CD4-positive, alpha-beta T cell (primary cell): ENCODE measurements at places on chromosomes 1 and 21. TPM values are rescaled to one million over a fixed set of nuclear protein-coding genes. Genes with fewer than 3 reads are reported as not detected.

GRCh38 chr1:115641762-115642167, at the start of gene VANGL1:
Gene VANGL1 (plus strand): TSS chr1:115641970. CDS start chr1:115651414, 9,444 bp downstream.
- no peaks in the 10 kb centered on the region for H3K36me3 ChIP-seq
- no peak within 1 kb of the TSS for H3K27ac ChIP-seq
- peak within 1 kb of the TSS; percentile 56 for H3K4me3 ChIP-seq
- DNase-seq: peak; percentile 21

DNA sequence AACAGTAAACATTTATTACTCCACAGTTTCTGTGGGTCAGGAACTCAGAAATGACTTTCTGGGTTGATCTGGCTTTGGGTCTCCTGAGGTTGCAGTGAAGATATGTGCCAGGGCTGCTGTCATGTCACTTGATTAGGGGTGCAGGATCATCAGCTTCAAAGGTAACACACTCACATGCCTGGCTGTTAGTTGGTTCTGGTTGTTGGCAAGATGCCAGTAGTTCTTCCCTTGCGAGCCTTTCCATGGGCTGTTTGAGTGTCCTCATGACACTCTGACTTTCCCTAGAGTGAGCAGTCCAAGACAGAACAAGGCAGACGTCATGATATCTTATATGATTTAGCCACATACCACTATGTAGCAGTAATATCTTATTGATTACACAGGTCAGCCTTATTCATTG, 1.8 kb downstream of the SWT1 start:
- H3K27ac ChIP-seq: no peak overlapping the region
- no peak overlapping the region for H3K4me3 ChIP-seq
- H3K4me1 ChIP-seq: peaks cover 16% of the 10 kb centered on the region
- DNase-seq: no peak
- no peaks in the 10 kb centered on the region for H3K27me3 ChIP-seq

DNA sequence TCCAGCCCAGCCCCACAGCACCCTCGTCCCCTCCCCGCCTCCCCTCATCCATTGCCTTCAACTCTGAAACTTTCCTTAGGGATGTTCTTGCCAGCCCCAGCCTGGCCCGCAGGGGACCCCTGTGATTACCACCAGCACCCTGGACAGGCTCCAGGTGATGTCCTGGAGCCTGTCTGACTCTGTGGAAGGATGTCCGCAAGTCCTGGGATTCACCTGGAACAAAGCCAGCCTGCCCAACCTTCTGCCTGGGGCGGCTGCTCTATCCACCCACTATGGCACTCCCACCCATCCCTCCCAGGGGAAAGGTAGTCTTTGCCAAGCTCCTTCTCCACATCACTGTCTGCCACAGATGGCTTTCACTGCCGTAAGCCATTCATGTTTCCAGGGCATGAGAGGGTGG, 24.4 kb upstream of the PTPRF start:
- DNase-seq: no peak
- no peak overlapping the region for H3K27ac ChIP-seq
- H3K4me1 ChIP-seq: no peaks in the 10 kb centered on the region

DNA sequence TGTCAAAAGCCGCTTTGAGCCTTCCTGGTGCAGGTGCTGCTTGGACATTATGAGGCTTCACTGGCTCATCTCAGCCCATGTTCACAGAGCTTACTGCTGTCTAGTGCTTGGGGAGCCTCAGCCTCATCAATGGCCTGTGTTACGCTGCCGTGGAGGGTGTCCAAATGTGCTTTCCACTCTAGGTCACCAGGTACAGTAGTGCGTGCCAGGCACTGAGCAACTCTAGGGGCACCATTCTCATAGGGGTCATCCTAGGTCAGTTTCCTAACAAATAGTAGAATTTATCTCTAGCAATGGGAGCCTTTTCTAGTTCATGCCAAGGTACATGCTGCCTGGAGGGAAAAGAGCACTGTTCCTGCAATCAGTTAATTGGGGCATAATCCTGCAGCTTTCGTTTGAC, 193.8 kb downstream of the DYRK1A start:
- H3K4me1 ChIP-seq: peaks cover 27% of the 10 kb centered on the region
- no peaks in the 10 kb centered on the region for H3K27me3 ChIP-seq

DNA sequence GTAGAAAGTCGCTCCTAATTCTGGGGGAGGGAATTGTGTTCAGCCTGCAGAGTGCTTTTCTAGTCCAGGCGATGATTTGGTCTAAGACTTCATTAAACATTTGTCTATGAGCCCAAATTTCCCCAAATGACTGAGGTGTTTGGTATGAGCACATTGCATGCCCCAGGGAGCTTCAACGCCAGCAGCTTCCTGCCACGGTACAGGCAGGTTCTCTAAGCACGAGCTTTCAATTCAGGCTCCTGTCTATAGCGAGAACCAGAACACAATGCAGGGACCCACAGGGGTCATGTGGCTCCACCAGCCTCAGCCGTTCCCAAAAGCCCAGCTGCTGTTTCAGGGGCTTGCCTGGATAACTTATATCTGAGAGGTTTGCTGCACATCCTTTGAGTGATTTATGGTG, 34.1 kb upstream of the H6PD start:
- H3K36me3 ChIP-seq: no peaks in the 10 kb centered on the region
- peaks cover 31% of the 10 kb centered on the region for H3K4me1 ChIP-seq
- no peak for DNase-seq
- H3K27me3 ChIP-seq: peaks cover 70% of the 10 kb centered on the region
- no peak overlapping the region for H3K4me3 ChIP-seq
- no peak overlapping the region for H3K27ac ChIP-seq

DNA sequence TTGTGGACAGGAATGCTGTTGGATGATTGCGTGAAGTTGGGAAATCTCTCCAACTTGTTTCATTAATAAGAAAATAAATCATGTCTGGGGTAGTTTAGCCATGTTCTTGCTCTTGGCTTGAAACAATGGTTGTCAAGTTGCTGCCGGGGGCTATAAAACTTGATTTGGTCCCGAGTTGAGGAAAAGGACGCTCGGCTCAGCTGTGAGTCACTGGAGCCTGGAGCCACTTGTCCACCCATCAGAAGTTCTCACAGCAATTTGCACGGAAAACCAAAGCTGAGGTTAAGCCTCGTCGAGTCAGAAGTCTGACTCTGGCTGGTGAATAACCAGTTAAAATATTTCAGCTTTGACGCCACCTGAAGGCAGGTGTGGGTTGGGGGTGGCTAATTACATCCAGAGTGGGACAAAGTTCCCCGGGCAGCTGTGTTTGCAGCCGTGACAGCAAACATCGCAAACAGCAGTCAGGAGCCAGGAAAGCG, 19.7 kb upstream of the RIPK4 start:
- no peak for DNase-seq
- H3K4me3 ChIP-seq: no peak overlapping the region
- H3K27me3 ChIP-seq: peaks cover 32% of the 10 kb centered on the region
- no peaks in the 10 kb centered on the region for H3K36me3 ChIP-seq
- peaks cover 6% of the 10 kb centered on the region for H3K4me1 ChIP-seq

- no peaks in the 10 kb centered on the region for H3K36me3 ChIP-seq
- no peak overlapping the region for H3K4me3 ChIP-seq
- no peaks in the 10 kb centered on the region for H3K27me3 ChIP-seq
- H3K4me1 ChIP-seq: no peaks in the 10 kb centered on the region
- no peak for DNase-seq
- H3K27ac ChIP-seq: no peak overlapping the region
Observed at GRCh38 chr1:70487459-70487815, 76.4 kb downstream of the CTH start.

DNA sequence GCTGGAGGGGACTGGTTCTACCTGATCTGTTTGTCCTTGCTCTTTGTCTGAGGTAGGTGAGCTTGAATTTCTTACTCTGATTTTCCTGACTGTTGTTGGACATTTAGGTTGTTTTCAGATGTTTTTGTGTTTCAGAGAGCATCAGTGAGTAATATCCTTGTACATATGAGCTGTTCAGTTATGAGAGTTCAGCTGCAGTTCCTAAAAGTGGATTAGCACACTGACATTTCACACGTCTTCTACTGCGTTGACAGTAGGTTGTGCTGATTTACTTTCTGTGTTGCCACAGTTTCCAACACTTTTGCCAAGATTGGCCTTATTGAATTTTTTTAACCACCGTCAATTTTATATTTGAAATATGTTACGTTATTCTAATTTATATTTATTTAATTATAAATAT, 27.7 kb downstream of the CXADR start:
- no peak overlapping the region for H3K27ac ChIP-seq

- DNase-seq: no peak
- no peaks in the 10 kb centered on the region for H3K4me1 ChIP-seq
- H3K4me3 ChIP-seq: no peak overlapping the region
- H3K27me3 ChIP-seq: peaks cover 10% of the 10 kb centered on the region
- no peaks in the 10 kb centered on the region for H3K36me3 ChIP-seq
Observed at GRCh38 chr1:7042322-7043190, 257.3 kb downstream of the CAMTA1 start.

The CR1L gene
- not detected for total RNA-seq

The FCRLB gene
- total RNA-seq: not detected
